Vagina (tissue), 2 donors: ENCODE measurements at places on chromosomes 16 and 17.

- no peak for DNase-seq
Measured at GRCh38 chr17:52837492-52837891, 679.0 kb upstream of the CA10 start.

DNA sequence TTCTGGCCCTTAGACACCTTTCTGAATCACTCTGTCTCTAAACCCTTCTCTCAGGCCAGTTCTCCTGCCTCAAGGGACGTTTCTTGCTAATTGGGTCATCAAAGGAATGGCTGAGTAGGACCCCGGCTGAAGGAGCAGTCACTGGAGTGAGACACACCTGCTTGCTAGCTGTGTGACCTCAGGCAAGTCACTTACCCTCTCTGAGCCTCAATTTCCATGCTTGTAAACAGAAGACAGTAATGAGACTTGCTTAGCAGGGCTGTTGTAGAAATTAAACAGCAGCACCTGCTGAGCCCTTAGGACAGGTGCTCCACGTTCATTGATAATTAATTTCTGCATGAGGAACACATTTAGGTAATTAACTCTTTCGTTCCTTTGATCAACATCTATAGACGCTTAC is 6.8 kb downstream of the CIBAR2 start:
- DNase-seq, result no peak

- DNase-seq, result no peak
Measured at GRCh38 chr16:85288869-85289660, 176.8 kb upstream of the CIBAR2 start.

DNA sequence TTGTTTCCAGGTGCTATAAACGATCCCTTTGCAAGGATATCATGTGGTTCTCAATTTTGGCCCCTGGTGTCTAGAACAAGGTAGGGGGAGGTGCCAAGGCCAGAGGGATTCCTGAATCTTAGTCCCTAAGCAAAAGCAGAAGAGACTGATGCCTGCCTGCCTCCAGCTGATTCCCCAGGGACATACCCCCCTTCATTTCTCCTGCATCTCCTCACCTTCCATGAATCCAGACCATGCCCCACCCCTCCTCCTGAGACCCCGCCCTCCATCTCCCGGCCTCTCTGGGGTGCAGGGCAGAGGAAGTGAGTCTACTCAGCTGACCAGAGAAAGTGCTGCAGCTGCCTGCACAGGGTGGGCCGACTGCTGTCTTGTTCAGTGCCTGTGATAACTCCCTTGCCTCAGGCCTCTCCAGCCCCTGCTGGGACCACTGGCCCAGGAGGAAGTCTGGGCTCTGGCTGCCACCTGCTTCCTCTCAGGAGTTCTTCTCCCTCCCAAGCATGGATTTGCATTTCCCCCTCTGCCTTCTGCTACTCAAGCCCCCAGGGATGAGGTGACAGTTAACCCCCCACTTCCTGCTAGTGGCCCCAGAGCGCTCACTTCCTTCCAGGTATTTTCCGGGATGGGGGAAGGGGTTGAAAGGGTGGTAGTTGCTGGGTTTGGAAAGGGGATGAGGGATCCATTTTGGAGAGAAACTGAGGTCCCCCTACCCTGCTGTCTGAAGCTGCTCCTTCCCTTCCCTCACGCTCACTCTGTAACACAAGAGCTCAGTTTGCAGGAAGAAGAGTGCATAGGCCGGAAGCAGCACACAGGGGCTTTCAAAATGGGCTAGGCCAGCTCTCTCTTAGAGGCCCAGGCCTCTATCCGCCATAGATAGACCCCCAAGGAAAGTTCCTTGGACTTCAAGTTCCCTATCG is 10.5 kb upstream of the TSPOAP1 start:
- DNase-seq, result no peak

- DNase-seq, result no peak
Measured at GRCh38 chr17:57279432-57279831, 23.1 kb downstream of the MSI2 start.

GRCh38 chr17:43021741-43022512 is at the start of gene VAT1:
Gene VAT1 (minus strand): TSS chr17:43022385. CDS start chr17:43022322, 63 bp downstream.
- DNase-seq, result no peak

DNA sequence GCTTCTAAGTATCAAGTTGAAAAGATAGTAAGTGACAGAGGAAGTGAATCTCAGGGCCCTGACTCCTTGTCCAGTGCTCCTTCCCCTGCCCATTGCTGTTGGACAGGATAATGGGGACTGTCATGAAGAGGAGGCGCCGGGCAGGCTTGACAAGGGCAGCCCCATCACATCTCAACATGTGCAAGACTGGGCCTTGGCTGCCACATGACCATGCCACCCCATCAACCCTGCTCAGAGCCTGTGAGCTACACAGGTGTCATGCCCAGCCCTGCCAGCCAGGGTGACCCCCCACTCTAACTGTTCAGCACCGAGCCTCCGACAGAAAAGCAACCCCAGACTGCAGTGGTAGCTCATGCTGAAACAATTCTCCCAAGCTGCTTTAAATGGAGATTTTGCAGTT is 171.6 kb downstream of the C16orf78 start:
- no peak for DNase-seq

GRCh38 chr17:39631403-39631802 is 4.7 kb downstream of the PPP1R1B start:
- DNase-seq, result no peak

DNA sequence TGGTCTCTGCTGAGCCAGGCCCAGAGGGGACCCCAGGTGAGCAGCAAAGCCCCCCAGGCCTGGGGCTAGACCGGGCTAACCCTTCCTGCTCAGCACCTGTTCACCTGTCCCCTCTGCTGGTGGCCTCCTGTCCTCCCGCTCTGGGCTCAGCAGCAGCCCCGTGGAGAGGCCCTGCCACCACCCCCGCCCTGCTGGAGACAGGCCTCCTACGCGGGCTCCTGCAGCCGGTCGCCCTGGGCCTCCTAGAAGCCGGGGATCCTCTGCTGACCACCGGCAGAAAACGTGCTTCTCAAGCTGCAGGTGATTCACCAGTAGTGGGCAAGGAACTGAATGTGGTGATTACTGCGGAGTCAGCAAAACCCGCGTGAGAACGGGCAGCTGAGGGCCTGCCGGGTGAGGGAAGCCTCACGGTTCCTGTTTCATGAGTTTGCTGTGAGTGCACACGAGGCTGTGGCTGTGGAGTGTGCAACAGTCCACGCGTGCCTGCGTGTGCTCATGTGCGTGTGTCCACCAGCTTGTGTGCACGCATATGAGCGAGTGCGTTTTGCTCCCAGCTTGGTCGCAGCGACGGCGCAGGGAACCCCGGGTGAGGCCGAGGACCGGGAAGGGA is 792 bp downstream of the SECTM1 start:
- DNase-seq, result no peak
